ENCODE measurements at places on chromosomes 6 and 20.

DNA sequence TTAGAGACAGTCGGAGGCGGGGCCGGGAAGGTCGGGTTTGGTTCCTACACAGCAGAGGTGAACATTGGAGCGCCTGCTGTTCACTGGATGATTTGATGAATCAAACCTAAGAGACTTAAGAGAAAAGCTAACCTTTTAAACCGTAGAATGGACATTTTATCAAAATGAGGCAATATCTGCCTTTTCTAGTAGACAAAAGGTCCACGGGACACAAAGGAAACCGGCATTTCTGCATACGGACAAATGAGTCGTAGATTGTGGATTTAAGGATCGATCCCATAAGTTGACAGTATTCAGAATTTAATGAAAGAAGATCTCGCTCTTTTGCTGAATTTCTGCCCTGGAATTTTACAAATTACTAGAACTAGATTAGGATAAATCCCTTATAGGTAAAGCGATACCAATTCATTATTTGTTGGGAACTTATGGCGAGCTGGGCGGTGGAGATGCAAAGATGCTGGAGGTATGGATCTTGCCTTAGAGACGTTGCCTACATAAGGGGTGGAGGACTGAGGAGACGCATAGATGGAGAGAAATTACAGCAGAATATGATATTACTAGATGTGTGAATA, 400 bp downstream of the PAK1IP1 start:
- no peak for DNase-seq

GRCh38 chr20:22584922-22585785, 782 bp upstream of the FOXA2 start:
- no peak for DNase-seq

DNA sequence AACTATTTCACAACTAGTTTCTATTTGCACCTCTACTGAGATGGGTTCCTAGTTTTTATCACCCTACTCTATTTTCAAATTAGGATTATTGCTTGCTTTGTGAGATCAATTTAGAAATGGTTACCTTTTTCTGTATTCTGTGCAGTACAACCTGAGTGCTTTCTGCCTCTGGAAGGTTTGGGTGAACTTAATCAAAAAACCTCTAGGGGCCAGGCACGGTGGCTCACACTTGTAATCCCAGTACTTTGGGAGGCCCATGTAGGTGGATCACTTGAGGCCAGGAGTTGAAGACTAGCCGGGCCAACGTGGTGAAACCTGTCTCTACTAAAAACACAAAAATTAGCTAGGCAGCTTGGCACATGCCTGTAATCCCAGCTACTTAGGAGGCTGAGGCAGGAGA, 63.3 kb downstream of the SCAF8 start:
- no peak for DNase-seq

GRCh38 chr20:52401431-52401830, 209.9 kb upstream of the ZFP64 start:
- no peak for DNase-seq

DNA sequence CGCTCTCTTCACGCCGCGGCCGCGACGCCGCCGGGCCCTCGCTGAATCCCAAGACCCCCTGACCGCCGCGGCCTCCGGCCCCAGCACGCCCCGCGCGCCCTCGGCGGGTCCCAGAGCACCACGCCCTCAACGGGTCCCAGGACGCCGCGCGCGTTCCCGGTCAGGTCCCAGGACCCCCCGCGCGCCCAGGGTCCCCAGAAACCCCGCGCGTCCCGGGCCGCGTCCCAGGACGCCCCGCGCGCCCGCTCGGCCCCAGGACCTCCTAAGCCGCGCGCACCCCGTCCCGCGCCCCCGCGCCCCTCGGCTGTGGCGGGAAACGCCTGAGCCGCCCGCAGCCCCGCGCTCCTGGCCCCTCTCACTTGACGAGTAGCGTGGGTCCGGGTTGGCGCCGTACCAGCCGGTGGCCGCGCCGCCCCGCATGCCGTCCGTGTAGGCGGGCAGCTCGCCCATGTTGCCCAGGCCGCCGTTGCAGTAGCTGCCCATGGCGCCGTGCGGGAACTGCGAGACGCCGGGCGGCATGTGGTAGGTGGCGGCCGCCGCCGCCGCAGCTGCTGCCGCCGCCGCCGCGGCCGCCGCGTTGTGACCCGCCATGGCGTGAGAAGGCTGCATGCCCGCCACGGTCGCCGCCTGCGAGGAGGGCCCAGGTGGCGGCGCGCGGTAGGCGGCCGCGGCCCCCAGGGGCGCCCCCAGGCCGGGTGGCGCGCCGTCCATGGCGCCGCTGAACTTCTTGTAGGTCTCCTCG, 556 bp downstream of the NKX2-4 start:
- peak; percentile 42 for DNase-seq

DNA sequence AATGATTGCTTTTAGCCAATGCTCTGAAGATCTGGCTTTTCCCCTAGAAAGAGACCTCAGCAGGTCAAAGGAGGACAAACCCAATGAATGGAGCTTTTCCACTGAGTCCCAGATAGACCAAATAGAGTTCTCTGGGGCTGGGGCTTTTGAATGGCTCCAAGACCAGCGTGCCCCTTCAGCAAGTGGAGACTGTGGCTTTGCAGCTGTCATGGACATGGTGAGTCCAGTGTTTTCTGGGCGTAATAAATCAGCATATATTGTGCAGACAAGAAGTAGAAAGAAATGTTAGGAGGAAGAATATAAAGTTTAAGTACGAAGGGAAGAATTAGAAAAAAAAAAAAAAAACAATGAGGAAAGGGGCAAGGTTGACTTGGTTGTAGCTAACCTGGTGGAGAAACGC, 28.1 kb downstream of the ULBP1 start:
- DNase-seq = no peak

GRCh38 chr6:13767121-13767808, 47.1 kb downstream of the MCUR1 start:
- DNase-seq = peak; percentile 42

DNA sequence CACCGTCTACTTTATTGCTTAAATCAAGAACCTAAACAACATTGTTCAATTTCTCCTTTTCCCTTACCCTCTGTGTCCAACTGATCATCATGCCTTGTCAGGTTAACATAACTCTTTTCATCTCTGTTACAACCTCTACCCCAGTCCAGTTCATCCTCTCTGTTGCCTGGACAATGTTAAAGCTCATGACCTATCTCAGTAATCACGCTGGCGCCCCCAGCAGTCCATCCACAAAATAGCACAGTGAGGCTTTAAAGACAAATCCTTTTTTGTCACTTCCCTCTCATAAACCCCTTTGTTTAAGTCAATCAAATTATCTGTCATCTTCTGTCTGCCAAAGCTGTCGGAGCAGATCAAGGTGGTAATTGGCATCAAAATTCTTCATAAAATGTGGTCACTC, 140.1 kb downstream of the QKI start:
- DNase-seq = peak; percentile 76

DNA sequence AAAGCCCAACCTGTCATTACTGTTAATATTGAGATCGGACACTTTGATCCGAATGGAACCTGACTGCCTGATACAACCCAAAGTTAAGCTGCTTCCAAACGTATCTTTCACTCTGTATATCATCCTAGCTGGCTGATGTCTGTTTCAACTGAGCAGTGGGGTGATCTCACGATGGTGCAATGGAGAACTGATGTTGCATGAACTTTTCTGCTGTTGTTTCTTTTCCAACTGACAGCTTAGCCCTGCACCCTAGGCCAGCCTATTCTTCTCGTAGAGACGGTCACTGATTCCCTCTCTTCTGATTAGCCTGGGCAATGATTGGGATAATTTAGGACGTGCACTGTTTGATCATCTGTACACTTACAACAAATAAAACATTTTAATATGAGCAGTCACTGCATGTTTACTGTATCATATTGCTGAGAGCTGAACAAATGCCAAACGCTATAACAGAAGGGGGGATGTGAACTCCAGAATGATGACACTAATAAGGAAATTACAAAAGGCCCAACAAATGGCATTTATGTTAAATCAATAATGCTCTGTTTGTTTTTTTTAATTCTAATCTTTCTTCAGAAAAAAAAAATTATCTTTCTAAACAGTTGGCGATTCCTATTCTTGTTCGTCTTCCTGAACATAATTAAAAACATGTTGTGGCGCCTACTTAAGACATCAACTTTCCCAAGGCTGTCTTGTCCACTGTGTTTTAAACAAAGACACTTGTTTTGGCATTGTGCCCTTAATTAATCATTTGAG, 184.8 kb downstream of the ZNF217 start:
- no peak for DNase-seq

DNA sequence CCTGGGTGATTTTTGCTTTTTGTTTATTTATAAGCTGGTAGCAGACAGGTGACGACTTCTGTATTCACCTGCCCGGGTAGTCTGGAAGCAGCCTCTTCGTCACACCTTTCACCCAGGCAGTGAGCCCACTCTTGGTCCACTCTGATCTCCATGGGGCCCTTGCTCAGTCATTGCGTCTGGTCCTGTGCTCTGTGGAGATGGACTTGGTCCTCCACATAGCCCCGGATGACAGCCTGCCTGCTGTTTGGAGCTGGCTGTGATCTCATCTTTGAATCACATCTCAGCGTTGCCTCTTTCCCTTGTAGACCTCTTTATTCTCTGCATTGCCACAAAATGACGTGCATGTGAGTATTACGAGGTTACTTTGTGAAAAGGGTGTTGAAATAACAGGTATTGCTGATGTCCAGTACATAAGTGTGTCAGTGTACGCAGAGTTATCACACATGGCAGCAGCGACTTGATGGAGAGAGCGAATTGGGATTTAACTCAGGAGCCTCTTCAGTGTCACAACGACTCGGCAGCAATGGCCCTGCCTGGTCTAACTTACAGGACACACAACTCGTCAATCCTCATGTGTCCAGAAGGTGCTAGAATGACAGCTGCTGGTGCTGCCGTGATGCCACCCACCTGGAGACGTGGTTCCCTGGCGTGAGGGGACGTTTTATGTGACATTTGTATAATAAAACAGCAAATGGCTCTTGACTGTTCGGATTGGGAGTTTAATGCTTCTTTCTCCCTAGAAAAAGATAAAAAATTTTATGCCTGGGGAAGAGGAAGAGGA, 24.2 kb upstream of the FRMD1 start:
- DNase-seq = no peak

DNA sequence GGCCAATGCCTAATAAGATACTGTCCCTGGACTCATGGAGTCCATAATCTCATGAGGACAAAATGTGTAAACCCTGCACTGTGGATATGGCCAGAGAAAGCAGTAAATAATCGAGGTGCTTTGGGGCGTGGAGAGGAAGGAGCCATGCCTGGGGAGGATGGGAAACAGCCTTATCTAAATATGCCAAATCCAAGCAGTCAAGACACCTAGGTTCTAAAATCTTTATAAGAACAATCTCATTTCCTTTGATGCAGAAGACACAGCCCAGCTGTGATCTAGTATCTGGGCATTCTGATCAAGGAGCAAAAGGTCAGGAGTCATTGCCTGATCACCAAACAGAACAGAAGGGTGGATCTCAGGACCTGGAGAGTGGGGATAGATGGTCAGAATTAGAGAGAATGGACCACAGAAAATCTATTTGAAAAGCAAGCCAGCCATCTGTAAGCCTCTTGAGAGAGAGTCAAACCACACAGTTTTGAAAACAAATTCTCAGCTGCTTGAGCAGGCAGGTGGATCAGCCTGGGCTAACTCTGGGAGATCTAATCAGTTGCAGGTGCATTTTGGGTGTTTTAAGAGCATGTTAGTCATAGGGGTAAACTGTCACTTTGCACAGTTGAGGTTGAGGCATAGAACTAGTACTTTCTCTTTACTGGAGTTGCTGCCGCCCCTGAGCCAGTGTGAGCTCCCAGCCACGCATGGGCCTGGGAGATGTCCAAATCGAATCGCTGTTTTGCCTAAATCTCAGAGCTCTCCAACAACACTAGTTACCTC, 130.8 kb upstream of the TNFAIP3 start:
- DNase-seq = no peak

- DNase-seq = no peak
Measured at GRCh38 chr6:74431873-74432580, 736.0 kb downstream of the CD109 start.

- DNase-seq = peak; percentile 57
Measured at GRCh38 chr20:57473246-57474048, 51.5 kb downstream of the CTCFL start.

DNA sequence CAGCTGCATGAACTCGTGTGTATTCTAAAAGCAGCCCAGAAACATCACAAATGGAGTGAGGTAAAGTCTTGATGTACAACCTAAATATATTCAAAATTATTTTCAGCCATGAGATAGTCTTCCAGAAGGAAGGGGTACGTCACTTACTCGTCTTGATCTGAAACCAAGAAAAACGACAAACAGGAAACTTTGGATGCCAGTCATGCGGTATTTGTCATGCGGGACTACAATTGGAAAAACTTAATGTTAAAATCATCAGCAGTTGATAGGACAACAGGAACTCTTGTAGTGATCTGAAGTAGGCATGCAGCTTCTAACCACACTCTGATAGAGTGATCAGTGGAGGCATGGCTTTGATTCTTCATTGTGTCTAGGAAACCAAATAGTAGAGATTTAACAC, 29.7 kb downstream of the FAM217A start:
- DNase-seq = no peak

- DNase-seq = no peak
Measured at GRCh38 chr20:39291301-39291700, 329.2 kb downstream of the DHX35 start.

- DNase-seq = no peak
Measured at GRCh38 chr6:150717419-150717818, 117.7 kb downstream of the PLEKHG1 start.

DNA sequence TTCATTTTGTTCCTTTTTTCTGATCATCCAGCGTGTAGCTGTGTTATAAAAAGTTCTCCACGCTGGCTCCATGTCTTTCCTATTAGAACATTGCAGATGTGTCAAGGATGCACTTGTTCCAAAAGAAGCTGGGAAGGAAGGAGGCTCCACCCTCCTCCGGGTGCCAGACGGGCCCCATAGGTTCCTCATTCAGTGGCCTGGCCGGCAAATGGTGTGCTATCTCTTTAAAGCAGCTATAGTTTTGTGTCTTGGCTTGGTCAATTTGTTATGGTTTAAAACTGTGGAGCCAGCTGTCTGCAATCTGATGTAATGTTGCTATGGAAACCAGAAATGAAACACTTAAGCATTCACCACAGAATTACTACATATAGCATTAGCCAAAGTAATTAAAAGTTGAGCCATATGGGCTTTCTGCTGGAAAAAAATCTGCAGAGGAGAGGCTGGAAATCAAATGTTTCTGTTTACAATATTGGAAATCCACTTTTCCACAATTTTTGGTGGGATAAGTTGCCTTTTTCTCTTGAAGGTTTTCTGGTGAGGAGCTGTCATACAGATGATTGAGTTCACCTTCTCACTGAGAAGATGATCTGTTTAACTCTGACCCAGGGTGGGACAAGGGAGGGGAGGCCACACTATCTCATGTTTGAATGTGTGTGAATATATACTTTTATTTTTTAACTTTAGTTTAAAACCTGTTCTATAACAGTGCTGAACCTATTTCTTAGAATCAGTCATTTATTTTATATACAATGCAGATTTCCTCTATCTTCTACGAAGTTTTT, 167.4 kb downstream of the SASH1 start:
- peak; percentile 17 for DNase-seq

All from iPS-NIHi11 (cell line).